Activated naive CD8-positive, alpha-beta T cell treated with anti-CD3 and anti-CD28 coated beads for 36 hours (primary cell): ENCODE measurements at places on chromosomes 1 and 21. TPM values are rescaled to one million over a fixed set of nuclear protein-coding genes. Genes with fewer than 3 reads are reported as not detected.

- no peaks in the 10 kb centered on the region for H3K4me1 ChIP-seq
- H3K27me3 ChIP-seq: no peaks in the 10 kb centered on the region
- DNase-seq: no peak
- no peak overlapping the region for H3K27ac ChIP-seq
- no peak overlapping the region for H3K4me3 ChIP-seq
- no peaks in the 10 kb centered on the region for H3K36me3 ChIP-seq
Measured at GRCh38 chr1:7611421-7612010, 159.6 kb upstream of the VAMP3 start.

GRCh38 chr1:245829826-245830225, 675.0 kb downstream of the KIF26B start:
- H3K27ac ChIP-seq: no peak overlapping the region
- H3K36me3 ChIP-seq: peaks cover 26% of the 10 kb centered on the region
- DNase-seq: no peak
- H3K27me3 ChIP-seq: no peaks in the 10 kb centered on the region
- H3K4me1 ChIP-seq: no peaks in the 10 kb centered on the region

- H3K27me3 ChIP-seq: no peaks in the 10 kb centered on the region
- peaks cover 40% of the 10 kb centered on the region for H3K36me3 ChIP-seq
Measured at GRCh38 chr1:228082918-228083870, 686 bp downstream of the ARF1 start.

DNA sequence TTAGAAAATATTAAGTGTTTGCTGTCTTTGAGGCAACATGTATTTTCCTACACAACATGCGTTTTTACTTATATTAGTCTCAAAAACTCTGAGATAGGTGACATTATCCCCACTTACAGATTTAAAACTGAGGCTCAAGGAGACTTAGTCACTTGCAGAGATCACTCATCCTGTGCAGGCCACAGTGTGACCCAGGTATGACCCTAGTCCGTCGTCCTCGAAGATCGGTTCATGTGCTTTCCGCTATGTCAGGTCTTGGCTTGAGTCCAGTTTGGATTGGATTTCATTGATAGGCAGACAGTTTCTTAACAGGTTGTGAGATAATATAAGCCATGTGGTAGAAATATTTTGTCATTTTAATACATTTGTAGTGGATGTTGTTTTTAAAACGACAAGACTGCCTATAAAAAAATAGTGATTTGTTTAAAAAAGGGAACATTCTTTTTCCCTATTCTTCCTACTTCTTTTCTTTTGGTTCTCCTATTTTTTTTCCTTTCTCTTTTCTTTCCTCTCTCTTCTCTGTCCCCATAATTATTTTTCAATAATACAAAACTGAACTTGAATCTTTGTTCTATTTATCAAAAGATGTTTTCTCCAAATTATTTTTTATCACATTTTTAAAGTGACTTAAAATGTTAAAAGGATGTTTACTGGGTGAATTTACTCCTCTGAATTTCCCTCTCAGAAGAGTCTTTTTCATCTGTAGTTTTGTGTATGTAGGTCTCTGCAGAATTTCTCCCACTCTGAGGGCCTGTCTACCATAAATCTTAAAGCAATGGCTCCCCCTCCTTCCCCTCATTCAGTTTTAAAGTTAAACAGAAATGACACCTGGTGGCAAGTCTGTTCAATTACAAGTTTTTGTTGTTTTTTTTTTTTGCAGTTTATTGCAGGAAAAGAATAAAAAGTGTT, 81.8 kb downstream of the PHTF1 start:
- H3K27me3 ChIP-seq: no peaks in the 10 kb centered on the region
- no peaks in the 10 kb centered on the region for H3K36me3 ChIP-seq
- no peak overlapping the region for H3K4me3 ChIP-seq
- no peaks in the 10 kb centered on the region for H3K4me1 ChIP-seq
- no peak overlapping the region for H3K27ac ChIP-seq

DNA sequence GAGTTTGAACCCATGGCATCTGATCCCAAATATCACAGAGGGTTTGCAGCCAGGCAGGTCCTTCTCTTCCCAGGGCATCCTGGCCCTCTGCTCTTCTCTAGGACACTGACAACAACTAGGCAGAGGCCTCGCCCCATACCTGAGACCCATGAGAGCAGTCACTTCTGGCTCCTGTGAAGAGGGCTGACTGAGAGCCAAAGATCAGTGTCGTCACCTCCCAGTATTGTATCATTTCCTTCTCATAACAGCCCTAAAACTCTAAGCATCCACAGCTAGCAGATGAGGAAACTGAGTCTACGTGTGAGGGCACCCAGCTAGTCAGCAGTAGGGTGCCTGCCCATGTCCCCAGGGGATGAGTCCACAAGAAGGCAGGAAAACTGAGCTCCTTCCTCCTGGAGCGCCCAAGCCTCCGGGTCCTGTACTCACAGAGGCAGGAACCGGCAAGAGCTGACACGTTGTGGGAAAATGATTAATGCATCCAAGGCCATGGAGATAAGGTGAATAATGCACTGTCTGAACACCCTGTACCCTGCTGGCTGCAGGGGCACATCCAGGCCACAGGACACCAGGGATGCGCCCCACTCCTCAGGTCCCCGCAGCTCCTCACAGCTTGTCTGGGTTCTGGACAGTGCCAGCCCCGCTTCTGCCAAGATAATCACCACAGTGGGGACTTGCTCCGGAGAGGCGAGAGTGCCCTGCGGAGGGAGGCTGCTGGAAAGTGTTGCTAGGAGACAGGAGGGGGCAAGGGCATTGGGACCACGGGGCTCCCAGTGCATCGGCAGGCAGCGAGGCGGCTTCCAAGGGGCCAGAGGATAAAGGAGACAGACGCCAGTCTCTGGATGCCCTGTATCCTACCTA, 340.0 kb downstream of the NPHP4 start:
- peaks cover 2% of the 10 kb centered on the region for H3K4me1 ChIP-seq
- peaks cover 24% of the 10 kb centered on the region for H3K27me3 ChIP-seq
- H3K36me3 ChIP-seq: no peaks in the 10 kb centered on the region
- DNase-seq: no peak

The CD101 gene
- total RNA-seq: 0.12 TPM

The ASCL5 gene
- 0.30 TPM for total RNA-seq

The PLA2G5 gene
- total RNA-seq: not detected

DNA sequence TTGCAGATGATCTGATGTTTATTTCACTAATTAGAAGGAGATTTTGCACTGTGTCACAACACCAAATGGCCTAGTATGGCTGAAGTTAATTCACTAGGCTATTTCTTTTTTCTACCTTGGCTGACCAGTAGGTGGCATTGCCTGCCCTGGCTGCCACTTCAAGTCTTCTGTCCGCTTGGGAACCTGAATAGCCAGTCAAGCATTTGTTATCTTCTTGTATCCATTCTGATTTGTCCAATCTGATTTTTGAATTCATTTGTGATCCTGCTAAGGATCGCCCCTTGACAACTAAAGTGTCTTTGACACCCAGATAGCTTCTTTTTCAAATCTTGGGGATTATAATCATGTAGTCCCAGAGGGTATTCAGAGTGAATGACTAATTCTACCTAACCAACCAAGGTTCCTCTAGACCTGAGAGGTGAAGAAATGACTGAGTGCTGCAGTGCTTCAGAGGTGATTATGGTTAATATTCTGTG, 99.4 kb downstream of the GIPC2 start:
- peak; percentile 29 for DNase-seq
- H3K4me3 ChIP-seq: no peak overlapping the region
- no peaks in the 10 kb centered on the region for H3K36me3 ChIP-seq
- H3K27me3 ChIP-seq: peaks cover 10% of the 10 kb centered on the region
- H3K4me1 ChIP-seq: peaks cover 18% of the 10 kb centered on the region

DNA sequence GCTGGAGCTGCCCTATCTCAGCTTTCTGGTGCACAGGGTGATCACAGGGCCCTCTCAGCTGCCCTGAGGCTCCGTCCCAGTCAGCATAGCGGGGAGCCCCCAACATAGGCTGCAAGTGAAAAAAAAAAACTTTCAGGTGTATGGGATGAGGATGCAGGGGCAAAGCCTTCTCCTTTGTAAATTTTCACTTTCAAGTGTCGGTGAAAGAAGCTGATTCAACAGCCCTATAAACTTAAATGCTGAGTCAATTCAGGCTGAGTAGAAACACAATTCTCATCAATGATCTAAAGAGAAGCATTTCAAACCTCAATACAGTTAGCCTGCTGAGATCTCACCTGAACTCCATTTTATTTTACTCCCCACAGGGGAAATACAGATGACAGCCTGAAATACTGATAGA, 171.2 kb downstream of the SEC16B start:
- no peak for DNase-seq
- H3K36me3 ChIP-seq: no peaks in the 10 kb centered on the region
- no peak overlapping the region for H3K27ac ChIP-seq
- peaks cover 4% of the 10 kb centered on the region for H3K27me3 ChIP-seq
- no peaks in the 10 kb centered on the region for H3K4me1 ChIP-seq
- no peak overlapping the region for H3K4me3 ChIP-seq

DNA sequence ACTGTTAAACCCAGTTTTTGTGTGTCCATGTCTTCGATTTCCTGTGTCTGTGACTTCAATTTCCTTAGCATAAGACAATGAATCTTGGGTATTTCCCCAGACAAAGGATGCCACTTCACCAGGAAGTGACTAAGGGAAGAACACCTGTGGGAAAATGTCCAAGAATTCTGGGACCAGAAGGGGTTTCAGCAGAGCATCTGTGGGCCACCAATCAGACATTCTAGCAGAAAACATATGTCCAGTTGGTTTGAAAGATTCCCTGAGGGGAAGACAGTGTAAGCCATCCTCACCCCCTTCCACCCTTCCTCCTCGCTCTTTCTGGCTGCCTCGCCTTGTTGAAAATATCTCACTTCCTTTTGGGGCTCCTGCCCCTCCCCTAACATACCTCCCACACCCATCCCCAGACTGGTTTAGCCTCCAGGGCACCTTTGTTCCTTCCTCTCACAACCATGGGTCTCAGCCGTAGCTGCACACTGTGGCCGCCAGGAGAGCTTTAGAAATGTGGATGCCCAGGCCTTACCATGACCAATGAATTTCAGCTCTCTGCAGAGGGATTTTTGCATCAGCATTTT, 25.5 kb upstream of the IFNAR1 start:
- H3K36me3 ChIP-seq: peaks cover 21% of the 10 kb centered on the region
- H3K4me1 ChIP-seq: peaks cover 38% of the 10 kb centered on the region
- H3K27me3 ChIP-seq: no peaks in the 10 kb centered on the region
- peak overlapping the region; percentile 64 for H3K4me3 ChIP-seq
- peak; percentile 49 for DNase-seq

DNA sequence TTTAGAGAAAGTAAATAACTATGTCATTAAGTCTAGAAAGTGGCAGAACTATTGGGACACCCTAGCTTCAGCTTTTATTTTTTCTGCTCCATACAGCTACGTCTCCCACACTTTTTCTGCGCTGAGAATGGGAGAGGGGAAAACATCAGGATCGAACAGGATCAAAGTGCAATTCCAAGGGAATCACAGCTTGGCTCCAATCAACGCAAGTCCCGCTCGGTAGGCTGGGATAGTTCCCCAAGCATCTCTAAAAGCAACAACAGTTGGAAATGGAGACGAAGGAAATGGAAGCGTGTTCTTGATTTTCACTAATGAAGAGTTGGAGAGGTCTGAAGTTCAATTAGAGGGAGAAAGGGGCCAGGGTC, 536 bp downstream of the HMGCL start:
- H3K4me1 ChIP-seq: peaks cover 17% of the 10 kb centered on the region

- H3K4me3 ChIP-seq: no peak overlapping the region
- H3K27ac ChIP-seq: no peak overlapping the region
- peaks cover 16% of the 10 kb centered on the region for H3K4me1 ChIP-seq
- no peak for DNase-seq
- no peaks in the 10 kb centered on the region for H3K27me3 ChIP-seq
- peaks cover 16% of the 10 kb centered on the region for H3K36me3 ChIP-seq
Measured at GRCh38 chr21:43701936-43702784, 16.8 kb upstream of the PDXK start.

The PRAMEF2 gene
- not detected for total RNA-seq

DNA sequence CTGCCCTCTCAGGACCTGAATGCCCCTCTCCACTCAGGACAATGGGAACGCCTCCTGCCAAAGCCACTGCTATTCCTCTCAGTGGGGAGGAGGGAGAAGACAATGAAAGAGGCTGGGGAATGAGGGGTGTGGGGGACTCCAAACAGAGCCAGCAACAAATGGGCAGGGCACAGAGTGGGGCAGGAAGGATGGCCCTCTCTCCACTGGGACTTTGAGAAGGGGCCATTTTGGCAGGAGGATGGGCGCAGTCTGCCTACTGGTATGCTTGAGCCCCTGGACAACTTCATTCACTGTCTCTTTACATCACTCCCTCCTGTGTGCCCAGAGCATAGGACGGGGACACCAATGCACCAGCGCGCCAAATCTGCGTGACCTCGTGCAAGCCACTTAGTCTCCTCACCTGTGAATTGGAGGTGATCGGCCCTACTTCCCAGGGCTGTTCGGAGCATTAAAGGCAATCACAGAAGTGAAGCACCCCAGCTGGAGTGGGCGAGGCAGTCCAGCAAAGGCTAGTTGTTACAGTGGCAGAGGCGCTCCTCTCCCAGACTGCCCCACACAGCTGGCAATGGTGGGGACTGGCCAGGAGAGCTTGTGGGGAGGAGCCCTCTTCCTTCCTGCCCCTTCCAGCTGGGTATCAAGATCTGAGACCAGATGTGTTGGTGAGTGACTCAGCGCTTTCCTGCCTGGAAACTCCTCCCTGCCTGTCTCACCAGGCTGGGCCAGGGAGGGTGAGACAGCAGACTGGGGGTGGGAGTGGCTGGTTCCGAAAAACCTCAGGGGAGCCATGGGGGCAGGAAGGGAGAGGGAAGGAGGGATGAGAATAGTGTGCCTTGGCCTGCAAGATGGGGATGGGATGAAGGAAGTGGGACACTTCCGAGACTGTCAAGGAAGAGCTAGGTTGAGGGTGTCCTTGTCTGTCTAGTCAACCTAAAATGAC, 22.4 kb upstream of the SYNC start:
- peak; percentile 21 for DNase-seq
- peaks cover 23% of the 10 kb centered on the region for H3K27me3 ChIP-seq
- H3K4me3 ChIP-seq: no peak overlapping the region
- H3K27ac ChIP-seq: no peak overlapping the region

GRCh38 chr1:221881805-221882581, 140.1 kb upstream of the DUSP10 start:
- no peaks in the 10 kb centered on the region for H3K36me3 ChIP-seq
- no peak for DNase-seq
- peaks cover 14% of the 10 kb centered on the region for H3K4me1 ChIP-seq
- H3K4me3 ChIP-seq: no peak overlapping the region
- H3K27me3 ChIP-seq: peaks cover 11% of the 10 kb centered on the region
- H3K27ac ChIP-seq: no peak overlapping the region

The CD244 gene
- 0.28 TPM for total RNA-seq
